ENCODE measurements at places on chromosomes 3 and 15.
A peak's percentile ranks its signal among the peaks of the same experiment; 100 is the strongest.

DNA sequence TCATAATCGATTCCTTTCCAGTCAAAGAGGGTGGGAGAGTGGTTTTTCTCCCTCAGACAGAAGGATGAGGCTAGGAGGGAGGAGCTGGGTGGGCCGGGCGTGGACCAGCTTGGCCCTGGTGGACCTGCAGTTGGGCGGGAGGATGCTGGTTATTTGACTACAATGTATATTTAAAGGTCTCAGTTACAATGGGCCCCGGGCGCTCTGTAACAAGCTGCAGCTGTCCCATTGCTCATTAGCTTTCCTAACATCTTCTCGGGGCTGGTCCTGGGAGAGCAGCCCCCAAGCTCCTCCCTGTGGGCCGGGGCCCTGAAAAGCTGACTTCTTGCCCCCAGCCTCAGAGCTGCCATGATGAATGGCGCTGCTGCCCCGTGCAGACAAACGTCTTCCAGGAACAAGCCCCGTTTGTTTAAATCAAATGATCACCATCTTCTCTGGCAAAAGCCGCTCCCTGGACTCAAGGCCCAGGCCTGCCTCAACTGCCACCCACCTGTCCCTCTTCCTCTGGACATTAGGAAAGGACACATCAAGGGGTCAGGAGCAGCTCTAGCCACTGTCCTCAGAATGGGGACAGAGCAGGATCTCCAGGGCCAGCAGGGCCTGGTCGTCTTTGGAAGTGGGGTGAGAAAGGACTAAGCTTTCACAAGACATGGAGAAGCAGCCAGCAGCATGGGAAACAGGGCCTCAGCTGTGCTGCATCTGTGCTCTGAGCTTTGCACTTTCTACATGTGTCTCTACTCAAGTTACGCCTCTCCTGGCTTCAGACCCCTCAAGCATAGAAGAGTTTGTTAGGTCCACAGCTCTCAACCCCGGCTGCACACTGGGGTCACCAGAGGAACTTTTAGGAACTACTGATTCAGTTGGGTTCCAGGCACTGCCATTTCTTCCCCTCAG is 38.6 kb downstream of the MAGEF1 start:
- no peak for DNase-seq

DNA sequence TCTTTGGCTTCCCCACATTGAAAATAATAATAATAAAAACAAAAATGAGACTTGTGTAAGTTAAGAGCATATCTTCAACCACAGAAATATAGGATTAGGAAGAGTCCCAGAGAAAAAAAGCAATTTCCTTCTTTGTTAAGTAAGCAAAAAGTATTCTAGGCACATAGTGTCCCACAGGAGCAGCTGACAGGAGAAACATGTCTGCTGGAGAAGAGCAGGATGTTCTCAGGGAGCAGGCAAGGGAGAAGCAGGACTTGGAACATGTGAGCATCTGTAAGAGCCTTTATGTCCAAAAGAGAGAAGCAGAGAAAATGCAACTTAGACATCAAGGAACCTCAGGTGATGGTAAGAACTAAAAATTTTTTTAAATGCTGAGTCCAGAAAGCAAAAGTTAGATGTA is 39.0 kb downstream of the TTC23 start:
- no peak for DNase-seq

DNA sequence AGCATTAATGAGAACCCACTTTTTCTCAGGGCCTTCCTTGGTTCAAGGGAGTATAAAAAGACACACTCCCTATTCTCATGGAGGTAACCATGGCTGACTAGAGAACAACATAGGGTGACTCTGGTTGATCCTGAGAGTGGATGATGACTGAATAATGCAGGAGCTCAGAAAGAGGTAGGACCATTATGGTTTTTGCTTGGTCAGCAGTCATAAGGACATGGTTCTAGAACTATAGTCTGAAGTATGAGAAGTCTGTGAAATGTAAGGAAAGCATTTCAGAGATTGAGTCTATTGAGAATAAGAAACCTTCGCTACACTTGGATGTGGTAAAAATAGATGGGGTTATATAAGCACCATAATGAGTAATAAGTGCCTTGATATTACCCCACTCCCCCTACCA is 184.1 kb upstream of the GPR149 start:
- DNase-seq: no peak

- DNase-seq: no peak
These were observed 8.4 kb upstream of the RBSN start for GRCh38 chr3:15107075-15107947.

- no peak for DNase-seq
These were observed 33.4 kb downstream of the SLCO3A1 start for GRCh38 chr15:91886878-91887277.

GRCh38 chr3:48716508-48716981 is 476 bp downstream of the IP6K2 start:
- DNase-seq: peak; percentile 48

DNA sequence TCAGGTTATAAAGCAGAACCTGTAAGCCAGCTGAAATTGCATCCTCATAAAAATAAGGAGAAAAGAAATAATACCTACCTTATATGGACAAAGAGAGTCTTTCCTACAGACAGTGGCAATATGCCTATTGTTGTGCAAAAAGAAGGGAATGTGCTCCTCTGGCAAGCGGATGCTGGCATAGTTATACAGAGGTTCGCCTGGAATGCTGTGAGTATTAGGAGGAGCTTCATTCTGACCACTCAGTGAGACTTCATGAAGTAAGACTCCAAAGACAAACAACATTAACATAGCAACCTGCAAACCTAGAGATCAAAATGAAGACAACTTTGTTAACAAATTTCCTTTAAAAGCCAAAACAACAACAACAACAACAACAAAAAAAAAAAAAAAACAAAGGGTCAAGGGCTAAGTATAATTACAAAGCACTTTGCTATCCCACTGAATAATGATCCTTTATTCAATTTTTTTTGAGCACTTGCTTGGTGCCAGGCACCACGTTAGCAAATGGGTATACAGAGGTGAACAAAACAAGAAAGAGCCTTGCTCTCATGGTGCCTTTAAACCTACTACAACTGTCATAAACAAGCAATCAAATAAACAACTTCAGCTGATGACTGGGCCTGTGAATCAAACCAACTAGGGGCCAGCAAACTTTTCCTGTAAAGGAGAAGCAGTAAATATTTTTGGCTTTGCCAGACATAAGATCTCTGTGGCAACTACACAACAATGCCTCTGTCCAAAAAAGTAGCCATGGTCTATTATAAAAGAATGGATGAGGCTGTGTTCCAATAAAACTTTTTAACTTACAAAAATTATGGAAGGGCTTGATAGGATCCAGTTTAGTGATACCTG is 3.7 kb downstream of the EOGT start:
- no peak for DNase-seq

DNA sequence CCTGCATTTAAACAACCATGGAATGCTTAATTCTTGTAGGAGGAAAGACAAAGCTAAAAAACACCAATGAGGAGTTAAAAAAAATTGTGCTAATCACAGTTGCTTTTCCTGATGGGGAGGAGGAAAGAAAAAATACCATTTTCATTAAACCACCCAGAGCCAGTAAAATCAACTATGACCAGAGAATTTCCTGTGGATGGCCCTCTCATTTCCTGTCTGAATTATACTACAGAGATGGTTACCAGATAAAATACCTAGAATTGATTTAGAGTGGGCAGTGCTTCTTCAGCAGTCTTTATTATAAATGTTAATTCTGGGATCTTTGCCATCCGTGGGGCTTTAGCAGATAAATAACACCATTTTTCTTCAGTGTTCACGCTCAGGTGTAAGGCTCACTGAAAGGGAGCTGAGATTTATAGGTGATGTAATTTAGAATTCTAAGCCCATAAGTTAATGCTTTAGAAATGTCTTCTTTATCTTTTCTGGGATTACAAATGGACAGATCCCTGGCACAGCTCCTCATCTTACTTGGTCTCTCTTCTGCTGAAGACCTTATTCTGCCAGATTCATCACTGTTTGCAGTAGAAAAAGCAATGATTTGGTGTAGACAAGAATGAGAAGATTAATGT is 37.9 kb downstream of the RETNLB start:
- DNase-seq: no peak

DNA sequence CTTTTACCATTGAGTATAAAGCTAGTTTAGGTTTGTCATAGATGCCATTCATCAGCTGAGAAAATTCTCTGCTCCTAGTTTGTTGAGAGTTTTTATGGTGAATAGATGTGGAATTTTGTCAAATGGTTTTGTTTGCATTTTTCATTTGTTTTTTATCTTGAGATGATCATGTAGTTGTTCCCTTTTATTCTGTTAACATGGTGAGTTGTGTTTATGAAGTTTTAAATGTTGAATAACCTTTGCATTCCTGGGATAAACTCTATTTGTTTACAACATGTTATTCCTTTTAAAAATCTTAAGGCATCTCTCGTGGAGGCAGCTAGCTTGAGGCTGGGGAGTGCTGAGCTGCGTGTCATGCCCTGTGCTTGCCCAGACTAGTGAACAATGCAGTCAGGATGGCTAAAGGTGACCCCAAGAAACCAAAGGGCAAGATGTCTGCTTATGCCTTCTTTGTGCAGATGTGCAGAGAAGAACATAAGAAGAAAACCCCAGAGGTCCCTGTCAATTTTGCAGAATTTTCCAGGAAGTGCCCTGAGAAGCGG is 48.5 kb downstream of the ANAPC13 start:
- DNase-seq: no peak

DNA sequence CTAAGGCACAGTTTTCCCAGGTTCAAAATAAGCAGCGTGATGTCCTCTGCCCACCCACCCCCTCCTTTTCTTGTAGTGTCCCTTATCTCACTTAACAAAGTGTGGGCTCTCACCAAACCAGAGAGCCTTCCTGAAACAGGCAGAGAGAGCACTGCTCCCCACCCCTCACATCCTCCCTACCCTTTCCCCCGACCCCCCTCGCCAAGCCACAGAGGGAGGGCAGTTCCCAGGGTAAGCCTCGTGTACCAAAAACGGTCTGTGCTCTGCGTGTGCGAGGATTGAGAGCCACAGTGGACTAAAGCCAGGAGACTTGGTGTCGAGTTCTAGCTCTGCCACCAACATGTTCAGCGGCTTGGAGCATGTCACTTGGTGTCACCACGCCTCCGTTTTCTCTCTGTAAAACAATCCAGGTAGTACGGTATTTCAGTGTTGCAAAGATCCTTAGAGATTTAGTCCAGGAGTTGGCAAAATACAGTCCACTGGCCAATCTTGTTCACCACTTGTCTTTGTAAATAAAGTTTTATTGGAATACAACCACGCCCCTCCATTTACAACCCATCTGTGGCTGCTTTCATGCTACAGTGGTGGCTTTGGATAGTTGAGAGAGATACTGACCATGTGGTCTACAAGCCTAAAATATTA is 249.9 kb downstream of the OPA1 start:
- DNase-seq: no peak

- DNase-seq: no peak
These were observed 13.1 kb upstream of the PLA2G4D start for GRCh38 chr15:42107473-42107872.

- no peak for DNase-seq
These were observed 258.5 kb downstream of the ROBO2 start for GRCh38 chr3:77298417-77298816.

DNA sequence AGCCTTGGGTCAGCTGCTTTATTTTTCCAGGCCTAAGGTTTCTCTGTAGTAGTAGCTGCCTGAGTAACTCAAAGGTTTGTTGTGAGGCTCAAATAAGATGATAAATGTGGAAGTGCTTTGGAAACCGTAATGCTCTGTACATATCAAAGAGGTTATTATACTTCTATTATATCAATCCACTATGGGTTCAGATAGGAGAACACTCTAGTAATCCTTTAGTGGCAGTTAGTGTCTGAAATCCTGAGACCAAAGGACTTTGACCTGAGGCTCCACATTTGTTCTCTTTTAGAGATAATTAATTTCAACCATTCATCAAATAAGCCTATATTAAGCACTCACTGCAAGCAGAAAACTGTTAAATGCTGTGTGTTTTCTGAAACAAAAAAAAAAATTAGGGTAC is 128.6 kb upstream of the BCL6 start:
- DNase-seq: no peak

- no peak for DNase-seq
These were observed 19.6 kb downstream of the HEMK1 start for GRCh38 chr3:50588759-50589433.

- DNase-seq: no peak
These were observed 4.2 kb downstream of the PLOD2 start for GRCh38 chr3:146156666-146157314.

DNA sequence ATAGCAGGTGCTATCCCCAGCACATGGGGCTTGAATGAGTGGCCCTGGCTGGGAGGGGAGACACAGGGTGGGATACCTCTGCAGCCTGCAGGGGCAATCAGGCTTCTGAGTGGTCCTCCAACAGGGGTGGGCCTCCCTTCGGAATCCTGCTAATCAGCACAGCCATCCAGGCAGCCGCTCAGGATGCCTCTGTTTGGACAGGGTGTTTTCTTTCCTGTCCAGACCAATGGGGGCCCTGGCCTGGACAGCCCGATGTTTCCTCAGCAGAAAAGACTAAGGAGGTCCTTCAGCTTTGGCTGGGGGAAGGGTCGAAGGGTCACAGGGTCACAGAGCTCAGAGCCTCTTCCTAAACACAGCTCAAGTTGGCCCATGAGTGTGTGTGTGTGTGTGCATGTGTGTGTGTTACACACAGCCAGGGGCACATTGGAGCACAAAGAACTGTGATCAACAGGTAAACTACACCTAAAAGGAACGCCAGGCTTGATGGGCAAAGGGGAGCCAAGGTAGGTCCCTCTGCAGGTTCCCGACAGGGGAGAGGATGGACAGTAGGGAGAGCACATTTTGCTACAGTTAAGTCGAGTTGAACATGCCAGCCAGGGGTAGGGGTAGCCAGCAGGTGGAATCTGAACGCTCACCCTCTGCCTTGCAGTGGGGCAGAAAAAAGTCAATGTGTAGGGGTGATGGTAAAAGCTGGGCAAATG is 1.1 kb upstream of the HAPLN3 start:
- DNase-seq: peak; percentile 10

DNA sequence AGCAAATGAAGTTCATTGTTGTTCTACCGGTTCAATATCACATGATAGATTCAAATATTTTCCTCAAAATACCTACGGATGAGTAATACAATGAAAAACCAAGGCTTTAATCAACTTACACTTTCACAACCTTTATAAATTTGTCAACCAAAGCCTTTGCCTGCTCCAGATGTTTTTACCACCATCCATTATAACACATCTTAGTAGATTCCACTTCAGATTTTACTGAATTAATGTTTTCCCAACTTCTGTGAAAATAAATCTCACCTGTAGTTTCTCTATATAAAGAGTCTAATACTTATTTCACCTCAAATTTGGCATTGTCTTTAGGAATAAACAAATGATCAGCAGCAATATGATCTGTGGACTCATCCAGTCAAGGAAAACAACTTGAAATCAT is 131.1 kb downstream of the ZNF280D start:
- no peak for DNase-seq

- no peak for DNase-seq
These were observed 2.4 kb downstream of the RHO start for GRCh38 chr3:129530821-129531220.

DNA sequence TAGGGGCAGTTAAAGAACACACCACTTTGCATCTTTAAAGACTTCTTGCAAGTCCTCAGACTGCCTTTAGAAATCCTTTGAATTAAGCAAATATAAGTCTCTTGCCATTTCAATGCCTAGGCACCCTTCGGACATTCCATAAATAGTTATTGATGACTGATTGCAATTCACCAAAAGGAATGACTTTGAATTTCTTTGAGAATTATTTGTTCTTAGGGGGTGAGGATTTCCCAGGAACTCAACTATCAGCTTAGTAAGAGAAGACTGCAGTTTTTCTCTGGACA is 495 bp upstream of the MYEF2 start:
- DNase-seq: no peak

- DNase-seq: no peak
These were observed 344.7 kb upstream of the TPRG1 start for GRCh38 chr3:188827103-188827502.

- DNase-seq: no peak
These were observed 124.4 kb downstream of the B3GALNT1 start for GRCh38 chr3:160980740-160981139.
